ENCODE measurements at places on chromosomes 2 and 18.

DNA sequence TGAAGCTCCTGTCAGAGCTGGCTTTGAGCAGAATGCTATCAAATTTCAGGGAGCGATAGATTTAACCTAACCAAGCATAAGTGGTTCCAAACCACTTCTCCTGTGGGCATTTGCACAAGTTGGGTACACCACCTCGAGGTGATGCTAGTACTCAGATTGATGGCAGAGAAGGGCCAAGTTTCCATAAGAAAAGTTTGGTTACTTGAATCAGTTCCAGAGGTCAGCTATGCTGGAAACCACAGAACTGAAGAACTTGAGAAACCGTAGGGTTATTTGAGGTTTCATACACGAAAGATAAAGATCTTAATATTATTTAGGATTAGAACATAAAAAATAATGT, 238.2 kb upstream of the SOX11 start:
- no peak for DNase-seq

DNA sequence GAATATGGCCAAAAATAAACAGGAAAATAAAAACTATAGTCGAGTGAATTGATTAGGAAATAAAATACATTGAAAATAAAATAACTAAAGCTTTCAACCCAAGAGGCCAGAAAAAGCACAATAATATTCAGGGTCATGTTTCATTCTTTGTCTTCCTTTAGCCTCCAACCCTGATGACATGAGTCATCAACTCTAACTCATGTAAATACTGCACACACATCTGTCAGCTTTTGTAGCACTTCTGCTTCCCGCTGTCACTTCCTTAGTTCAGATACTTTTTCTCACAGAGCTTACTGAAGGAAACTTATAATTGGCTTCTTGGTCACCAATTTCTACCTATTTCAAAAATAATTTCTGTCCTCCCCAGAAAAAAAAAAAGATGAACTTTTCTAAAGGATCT, 112.8 kb downstream of the UPP2 start:
- no peak for DNase-seq

- no peak for DNase-seq
Measured at GRCh38 chr2:47530105-47530760, 127.3 kb downstream of the MSH2 start.

GRCh38 chr2:27442920-27443282, 720 bp downstream of the KRTCAP3 start:
- no peak for DNase-seq

- no peak for DNase-seq
Measured at GRCh38 chr2:241582806-241583205, 24.3 kb downstream of the BOK start.

All from substantia nigra (tissue), 51 donors.